ENCODE measurements at places on chromosomes 3 and 15. TPM values are rescaled to one million over a fixed set of nuclear protein-coding genes. Genes with fewer than 3 reads are reported as not detected.

DNA sequence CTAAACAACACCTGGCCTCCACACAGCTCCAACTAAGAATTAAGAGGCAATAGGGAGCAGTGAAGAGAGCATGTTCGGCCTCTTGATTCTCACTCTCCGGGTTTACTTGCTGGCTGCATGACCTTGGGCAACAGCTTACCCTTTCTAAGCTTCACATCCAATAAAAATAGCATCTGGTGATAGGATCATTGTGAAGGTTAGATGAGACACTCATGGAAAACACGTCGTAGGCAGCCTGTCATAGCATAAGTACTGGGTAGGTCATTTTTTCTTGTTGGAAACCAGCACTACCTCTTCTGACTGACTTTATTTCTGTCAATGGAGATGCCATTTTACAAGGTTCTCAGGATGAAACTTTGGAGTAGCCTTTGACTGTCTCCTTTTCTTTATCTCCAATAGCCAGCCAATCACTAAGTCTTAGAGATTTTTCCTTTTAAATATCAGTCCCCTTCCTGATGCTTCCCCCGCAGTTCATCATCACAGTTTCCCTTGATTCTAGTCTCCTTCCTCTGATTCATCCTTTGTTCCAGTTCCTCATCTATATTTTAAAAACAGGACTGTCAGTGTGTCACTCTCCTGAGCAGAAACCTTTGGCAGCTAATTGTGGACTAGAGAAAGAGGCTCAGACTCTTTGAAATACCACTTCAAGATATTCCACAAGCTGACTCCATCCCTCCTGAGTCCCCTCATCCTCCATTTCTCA lies 271.5 kb downstream of the SLC9A9 start:
- no peak for DNase-seq

DNA sequence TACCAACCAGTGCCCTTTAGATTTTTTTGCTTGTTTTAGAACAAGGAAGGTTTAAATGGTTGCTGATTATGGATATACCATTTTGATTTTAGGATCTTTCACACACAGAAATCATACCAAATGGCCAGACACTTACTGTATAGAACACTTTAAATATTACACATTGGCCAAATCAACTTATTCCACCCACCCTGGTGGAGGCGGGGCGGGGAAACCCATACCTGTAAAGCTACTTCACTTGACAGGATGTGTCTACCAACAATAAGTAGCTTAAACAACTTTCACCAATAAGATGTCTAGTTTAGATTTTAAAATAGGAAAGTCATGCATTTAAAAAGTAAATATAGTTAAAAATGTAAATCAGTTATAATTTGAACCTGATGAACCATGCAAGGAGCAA lies 17.0 kb upstream of the SFMBT1 start:
- DNase-seq = no peak

- DNase-seq = no peak
Measured at GRCh38 chr3:81726735-81727134, 34.7 kb downstream of the GBE1 start.

- DNase-seq = no peak
Measured at GRCh38 chr15:90994059-90994416, 297 bp downstream of the PRC1 start.

DNA sequence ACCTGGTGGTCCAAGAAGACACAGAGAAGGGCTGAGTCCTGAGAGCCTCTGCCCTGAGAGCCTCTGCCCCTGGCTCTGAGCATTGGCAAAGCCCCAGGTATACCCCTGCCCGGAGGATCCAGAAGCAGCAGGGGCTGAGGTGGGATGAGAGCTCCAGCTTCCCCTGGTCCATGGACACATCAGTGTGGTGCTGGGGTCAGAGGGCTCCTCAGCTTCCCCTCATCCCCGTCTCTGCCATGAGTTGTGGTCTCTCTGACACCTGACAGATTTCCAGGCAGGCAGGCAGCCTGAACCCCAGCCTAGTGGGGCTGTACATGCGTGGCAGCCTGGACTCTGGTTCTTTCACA lies 3.5 kb upstream of the KLF15 start:
- DNase-seq = no peak

- no peak for DNase-seq
Measured at GRCh38 chr15:32993285-32993684, 201.2 kb downstream of the FMN1 start.

GRCh38 chr3:82082796-82083195 lies 321.4 kb upstream of the GBE1 start:
- DNase-seq = no peak

DNA sequence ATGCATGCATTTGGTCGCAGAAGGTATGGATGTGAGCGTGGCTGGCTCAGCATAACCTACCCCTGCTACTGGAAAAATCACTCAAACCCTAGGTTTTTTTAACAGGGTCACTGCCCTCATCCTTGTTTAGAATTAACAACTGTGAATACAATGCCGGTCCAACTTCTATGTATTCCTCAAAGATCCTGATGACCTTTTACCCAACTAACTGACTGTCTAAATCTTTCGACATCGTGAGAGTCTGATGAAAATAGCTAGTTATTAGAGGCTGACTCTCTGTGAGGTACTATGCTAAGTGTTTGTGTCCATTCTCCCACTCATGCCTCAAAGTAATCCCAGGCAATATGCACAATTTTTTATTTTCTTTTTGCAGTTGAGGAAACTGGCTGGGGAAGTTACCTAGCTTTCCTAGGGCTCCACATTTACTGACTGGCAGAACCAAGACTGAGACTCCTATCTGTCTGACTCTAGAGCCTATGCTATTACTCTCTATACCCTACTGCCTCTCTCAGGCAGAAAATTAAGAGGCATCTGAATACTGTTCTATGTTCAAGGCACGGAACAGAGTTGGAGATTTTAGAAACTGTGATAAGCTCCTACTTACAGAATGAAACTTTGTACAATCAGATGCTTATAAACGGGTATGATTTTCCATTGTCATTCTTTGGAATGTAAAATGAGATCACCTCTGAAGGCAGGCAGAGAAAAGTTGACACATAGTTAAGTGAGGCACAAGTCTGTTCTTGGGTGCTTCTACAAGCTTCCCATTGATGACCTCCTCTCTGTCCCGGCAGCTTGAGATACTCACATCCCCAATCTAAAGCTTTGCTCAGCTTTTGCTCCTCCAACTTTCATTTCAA lies 56.4 kb downstream of the FILIP1L start:
- DNase-seq = no peak

DNA sequence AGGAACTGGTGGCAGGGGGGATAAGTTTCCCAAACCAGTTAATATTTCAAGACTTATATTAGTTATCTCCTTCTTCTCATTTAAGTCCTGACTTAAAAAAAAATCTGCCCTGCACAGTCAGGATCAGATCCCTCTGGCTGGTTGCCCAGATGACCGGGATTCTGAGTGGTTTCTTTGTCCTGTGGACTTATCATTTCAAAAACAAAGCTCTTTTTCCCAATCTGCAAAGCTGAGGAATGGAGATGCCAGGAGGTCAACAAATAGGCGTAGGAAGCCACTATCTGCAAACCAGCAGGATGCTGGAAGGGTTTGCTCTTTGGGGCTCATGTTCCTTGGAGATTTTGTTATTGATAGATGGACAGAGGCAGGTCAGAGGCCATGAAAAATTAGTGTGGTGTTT lies 5.8 kb downstream of the C3orf20 start:
- no peak for DNase-seq

- no peak for DNase-seq
Measured at GRCh38 chr15:32671339-32672325, 30.1 kb downstream of the SCG5 start.

DNA sequence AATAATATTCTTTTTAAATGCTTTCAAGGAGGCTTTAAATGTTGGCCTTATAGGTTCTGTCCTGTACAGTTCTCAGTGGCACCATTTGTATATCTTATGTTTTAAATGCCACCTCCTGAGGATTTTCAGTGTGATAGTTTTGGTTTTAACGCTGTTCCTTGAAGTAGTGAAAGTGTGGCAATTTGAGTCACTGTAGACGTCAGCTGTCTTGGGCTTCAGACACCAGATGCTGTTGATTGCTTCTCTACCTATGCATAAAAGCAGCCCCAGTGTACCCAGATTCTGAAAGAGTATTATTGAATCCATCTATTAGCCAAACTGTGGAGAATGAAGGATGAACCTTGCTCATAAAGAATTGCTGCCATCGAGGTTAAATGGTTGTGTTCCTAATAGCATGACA lies 316.8 kb upstream of the GBE1 start:
- no peak for DNase-seq

- DNase-seq = no peak
Measured at GRCh38 chr3:69343875-69344274, 42.0 kb downstream of the FRMD4B start.

DNA sequence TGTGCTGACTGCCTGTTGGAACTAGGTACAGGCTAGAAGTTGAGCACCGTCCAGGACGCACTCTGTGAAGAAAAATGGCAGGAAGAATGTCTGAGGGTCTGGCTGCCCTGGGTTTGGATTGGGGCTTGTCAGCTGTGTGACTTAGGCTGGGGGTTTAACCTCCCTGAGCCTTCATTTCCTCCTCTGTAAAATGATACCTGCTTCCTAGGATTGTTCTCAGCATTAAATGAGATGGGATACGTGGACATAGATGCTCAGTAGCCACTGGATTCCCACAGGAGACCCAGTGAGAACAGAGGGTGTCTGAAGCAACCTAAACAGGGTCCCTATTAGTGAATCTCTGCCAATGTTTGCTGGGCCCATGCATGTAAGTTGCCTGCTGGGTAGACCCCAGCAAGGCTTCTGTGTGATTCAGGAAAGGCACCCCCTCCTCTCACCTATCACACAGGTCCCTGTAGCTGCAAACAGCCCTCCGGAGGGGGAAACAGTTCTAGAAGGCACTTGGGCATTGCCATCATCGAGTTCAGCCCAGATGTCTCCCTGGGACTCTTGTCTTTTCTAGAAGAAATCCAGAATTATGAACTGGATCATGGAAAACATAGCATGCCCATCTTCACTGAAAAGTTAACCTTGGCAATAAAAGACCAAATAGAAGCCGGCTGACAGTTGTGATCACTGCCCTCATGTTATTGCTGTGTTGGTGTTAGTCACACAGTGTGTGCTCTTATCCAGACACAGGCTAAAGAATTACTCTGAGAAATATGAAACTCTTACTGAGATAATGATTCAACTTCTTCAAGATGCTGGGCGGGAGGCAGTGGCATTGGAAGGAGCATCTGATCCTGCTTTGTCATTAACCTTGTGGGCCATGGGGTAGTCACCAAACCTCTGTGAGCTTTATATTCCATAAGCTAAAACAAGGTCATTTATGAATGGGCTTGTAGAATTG lies 64.5 kb downstream of the SMAD6 start:
- DNase-seq = no peak

GRCh38 chr3:69033470-69033869 lies 18.7 kb downstream of the TMF1 start:
- no peak for DNase-seq

- DNase-seq = no peak
Measured at GRCh38 chr3:148395821-148396220, 301.9 kb upstream of the AGTR1 start.

- DNase-seq = no peak
Measured at GRCh38 chr15:38401701-38402100, 52.2 kb upstream of the FAM98B start.

GRCh38 chr15:67370206-67370954 lies 115.8 kb downstream of the IQCH start:
- no peak for DNase-seq

DNA sequence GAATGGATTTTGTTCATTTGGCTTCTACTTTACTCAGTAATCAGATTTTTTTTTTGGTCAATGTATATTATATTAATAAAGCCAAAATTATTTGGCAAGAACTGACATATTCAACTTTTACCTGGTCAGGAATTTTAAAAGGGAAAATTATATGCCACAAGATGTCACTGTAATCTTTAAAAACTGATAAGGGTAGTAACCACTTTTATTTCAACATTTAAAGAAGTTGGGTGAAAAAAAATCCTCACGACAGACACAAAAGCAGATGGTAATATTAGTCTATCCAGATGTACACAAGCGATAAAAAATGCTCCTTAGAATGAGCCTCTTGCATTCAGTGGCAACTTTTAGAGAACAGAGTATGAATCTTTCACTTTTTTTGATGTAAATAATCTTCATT lies 101.9 kb downstream of the SERPINI1 start:
- no peak for DNase-seq

DNA sequence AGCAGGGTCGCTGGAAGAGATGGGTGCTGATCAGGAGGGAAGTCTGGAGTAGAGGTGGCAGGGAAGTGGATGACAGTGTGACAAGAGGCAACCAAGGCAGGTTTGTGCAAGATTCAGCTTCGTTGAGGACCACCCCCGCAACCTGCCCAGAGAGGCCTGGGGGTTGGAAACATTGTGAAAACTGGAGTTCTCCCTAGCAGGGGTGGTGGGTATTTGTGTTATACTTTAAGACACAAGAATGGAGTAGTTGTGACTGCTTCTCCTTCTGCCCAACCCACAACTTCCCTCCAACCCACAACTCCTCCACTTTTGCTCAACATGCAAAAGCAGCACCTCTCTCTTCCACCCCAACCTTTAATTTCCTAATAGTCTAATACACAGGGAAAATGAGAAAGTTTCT lies 8.6 kb upstream of the ARNT2 start:
- no peak for DNase-seq

DNA sequence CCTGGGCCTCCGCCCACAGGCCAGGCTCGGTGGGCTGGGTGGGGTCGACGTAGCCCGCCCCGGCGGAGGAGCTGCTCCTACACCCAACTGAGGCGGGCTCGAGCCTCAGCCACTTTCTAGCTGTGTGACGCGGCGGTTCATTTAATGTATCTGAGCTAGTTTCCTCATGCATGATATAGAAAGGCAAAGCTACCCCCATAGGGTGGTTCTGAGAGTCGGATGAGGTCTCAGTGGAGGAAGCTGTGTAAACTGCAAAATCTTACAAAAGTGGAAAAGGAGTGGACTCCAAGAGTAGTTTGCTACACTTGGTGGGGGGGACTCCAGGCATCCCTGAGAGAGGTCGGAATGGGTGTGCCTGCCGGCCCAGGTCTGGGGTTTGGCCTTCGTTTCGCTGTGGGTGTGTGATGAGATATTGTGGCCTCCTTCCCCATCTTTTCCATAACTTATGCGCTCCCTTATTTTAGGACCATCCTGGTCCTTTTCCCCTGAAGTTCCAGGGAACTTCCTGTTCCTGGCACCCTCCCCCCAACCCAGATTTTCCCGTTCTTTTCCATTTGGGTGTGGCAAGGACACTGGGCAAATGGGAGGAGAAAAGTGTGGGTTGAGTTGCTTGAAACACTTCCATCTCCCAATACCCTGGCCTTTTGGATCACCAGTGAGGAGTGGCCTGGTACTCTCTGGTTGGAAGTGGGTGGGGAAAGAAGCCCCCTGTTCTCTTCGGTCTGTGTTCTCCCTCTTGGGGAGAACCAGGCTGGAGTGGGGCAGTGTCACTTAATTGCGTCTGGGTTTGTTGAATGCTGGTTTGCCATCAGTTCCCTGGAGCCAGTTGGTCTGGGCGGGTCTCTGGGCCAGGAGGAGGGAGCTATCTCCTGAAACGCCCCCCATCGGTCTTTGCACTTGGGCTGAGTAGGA lies 1.1 kb downstream of the PDIA5 start:
- no peak for DNase-seq

- no peak for DNase-seq
Measured at GRCh38 chr15:34043391-34043790, 4.4 kb upstream of the AVEN start.

THSD4 gene
- 42.4 TPM for total RNA-seq

BMF gene
- 42.5 TPM for total RNA-seq

FOXB1 gene
- not detected for total RNA-seq

ACAN gene
- total RNA-seq = 5.2 TPM

FBXW12 gene
- total RNA-seq = not detected

NECTIN3 gene
- total RNA-seq = 20.1 TPM

SQOR gene
- total RNA-seq = 115 TPM

CYP11A1 gene
- 0.74 TPM for total RNA-seq
